Hippocampal formation (tissue), 2 donors: ENCODE measurements at places on chromosomes 6 and 20.

DNA sequence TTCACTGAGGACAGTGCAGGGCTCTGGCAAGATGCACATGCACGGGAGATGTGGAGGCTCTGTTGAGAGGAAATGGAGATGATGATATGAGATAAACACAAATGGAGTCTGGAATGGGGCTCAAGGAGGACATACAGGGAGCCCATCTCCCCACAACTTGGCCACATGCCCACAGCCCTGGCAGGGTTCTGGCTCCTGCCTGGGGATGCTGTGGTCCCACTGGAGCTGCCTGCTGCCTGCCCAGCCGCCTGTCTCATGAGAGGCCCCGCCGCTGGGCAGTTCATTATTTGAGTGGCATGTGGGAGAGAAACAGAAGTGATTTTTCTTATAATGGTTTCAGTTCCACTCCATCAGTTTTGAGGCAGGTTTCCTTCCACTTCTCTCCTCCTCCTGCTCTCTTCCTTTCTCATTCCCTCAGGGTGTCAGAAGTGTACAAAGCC lies 133.6 kb upstream of the TRAF3IP2 start:
- DNase-seq: no peak

- DNase-seq: no peak
Measured at GRCh38 chr6:2147766-2148448, 97.5 kb downstream of the GMDS start.

GRCh38 chr6:152268846-152269442 lies 368.2 kb downstream of the SYNE1 start:
- no peak for DNase-seq

GRCh38 chr6:25715794-25716193 lies 38.7 kb upstream of the SLC17A4 start:
- DNase-seq: no peak
